ENCODE measurements at places on chromosomes 1 and 21. TPM values are rescaled to one million over a fixed set of nuclear protein-coding genes. Genes with fewer than 3 reads are reported as not detected.

Gene SPRR3
- not detected for total RNA-seq

DNA sequence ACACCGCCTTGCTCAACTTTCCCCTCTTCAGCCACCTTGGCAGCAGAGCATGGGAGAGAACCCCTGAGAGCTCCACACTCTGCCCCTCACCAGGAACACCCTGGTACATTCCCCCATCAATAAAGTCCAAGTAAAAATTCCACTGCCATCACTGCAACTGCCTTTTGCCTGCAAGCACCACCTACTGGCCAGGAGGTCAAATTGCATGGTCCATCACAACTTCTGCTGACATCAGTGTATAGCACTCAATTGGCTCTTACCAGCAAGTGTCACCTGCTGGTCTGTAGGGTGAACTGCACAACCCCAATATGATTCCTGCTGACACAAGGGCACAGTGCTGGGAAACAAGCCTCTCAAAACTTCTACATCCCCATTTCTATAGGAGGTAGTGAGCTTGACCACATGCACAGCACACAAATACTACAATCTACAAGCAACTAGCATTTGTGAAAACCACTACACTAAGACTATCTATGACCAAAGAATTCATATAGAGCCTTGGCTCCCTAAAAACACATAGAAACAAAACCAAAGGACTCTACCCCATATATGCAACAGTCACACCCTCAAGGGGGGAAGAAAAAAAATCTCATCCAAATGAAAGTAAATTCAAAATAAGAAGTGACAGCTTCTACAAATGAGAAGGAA lies 69.2 kb downstream of the FASLG start:
- no peak for DNase-seq

DNA sequence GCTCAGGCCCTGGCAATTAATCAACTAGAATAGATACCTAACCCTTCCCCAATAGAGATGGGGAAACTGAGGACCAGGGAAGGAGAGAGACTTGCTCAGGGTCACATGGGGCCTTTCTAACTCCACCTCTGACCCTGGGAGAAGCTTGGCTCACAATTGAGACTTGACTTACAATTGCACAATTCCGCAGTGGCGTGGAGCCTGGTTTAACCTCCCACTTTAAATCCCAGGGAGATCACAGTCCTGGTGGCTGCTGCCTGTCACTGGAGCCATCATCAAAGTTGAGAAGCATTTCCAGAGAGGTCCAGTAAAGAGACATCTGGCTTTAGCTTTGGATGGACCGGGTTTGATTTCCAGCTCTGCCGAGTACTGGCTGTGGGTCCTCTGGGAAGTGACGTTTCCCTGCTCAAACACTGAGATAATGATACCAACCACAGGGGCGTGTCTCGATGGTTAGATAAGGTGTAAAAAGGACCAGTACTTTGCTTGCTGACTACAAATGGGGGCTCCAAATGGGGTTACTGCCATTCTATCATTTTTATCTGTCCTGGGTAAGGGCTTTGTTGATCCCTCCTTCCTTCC lies 39.3 kb downstream of the TRIM62 start:
- DNase-seq, result no peak

Gene ZMYND12
- total RNA-seq, result 0.65 TPM

Gene ODR4
- total RNA-seq, result 15.7 TPM

DNA sequence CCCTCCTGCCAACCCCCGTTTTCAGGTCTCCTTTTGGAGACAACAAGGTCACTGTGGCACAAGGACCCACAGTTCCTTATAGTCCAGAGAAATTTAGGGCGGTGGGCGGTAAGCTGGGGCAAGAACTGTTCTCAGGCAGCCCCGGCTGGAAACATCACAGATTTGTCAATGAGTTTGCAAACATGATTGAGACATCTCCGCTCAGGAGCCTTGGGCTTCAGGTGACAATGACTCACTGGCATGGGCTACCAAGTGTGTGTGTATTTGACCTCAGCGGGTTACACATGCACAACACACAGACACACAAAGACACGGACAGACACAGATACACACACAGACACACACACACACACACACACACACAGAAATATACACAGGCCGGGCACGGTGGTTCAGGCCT lies 58.2 kb upstream of the ABCG1 start:
- DNase-seq, result no peak

Gene SPRR2A
- total RNA-seq, result not detected

DNA sequence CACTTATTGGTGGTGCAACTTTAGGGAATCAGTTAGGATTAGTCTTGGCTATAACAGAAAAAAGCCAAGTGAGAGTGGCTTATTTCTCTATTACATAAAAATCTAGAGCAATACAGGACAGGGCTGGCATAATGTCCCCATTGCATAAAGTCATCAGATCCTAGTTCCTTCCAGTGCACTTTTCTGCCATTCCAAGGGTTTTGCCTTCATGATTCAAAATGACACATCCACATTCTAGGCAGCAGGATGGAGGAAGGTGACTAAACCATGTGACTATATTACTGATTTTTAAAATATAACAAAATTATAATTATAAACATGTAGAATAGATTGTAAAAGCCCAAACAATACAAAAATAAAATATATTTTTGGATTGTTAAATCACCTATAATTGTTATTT lies 18.8 kb downstream of the JUN start:
- no peak for DNase-seq

DNA sequence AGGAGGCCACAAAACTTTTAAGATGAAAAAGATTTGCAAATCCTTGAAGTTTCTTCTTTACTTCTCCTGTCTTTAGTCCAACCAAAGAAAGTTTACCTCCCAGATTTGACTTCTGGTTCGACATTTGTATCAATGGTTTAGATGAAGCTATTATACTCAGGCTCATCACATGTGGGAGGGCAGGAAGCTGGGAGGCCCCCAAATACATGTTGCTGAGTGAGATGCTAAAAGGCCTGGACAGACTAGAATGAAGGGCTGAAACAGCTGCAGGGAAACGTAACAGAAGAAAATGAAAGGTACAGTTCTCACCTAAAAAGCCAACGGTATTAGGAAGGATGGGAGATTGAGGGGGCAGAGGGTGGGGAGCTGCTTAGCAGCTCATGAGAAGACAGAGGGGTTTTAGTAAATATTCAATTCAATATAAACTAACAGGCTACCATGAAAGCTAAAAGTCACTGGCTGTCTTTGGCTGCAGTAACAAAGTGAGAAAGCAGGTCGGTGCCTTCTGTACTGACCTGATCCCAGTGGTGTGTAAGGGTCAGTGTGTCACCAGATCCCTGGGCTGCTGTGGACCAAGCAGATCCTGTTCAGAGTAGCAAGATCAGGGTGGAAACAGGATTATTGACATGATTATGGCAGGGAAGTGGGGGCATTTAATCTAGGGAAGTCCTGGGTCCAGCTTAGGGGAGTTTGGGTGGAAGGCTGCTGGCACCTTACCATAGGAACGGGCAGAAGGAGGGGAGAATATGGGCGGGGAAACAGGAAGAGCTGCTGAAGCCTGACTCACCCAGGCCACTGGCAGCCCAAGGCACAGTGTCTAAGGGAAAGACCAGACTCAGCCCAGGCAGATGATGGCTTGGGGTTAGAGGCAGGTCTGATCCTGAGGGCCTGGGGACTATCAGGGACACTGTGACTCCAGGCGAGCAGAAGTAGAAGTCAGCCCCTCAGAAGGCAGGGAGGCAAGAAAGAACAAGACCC lies 60.4 kb downstream of the KCNN3 start:
- DNase-seq, result peak; percentile 68

GRCh38 chr1:44860331-44860730 lies 17.3 kb upstream of the PTCH2 start:
- DNase-seq, result no peak

DNA sequence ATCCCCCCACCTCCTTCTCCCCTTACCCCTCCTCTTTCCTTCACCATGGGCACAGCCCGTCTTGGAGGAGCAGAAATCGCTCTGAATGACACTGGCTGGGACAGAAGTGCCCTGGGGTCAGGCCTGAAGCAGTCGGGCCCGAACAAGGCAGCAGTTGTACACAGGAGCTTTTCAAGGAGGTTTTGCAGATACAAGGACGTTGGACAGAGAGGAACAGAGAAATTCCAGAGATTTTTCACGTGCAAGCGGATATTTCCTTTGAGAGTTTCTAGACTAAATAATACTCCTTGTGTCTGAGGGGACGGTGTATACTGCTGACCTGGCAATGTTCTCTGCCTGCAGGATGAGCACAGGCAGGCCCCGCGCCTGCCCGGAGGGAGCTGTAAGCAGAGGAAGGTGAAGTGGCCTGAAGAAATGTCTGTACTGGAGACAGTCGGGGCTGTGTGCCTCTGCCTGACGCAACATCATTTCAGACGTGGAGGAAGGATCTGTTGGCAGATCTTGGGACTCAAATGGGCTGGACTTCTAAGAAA lies 95.3 kb upstream of the SLC25A33 start:
- DNase-seq, result no peak

DNA sequence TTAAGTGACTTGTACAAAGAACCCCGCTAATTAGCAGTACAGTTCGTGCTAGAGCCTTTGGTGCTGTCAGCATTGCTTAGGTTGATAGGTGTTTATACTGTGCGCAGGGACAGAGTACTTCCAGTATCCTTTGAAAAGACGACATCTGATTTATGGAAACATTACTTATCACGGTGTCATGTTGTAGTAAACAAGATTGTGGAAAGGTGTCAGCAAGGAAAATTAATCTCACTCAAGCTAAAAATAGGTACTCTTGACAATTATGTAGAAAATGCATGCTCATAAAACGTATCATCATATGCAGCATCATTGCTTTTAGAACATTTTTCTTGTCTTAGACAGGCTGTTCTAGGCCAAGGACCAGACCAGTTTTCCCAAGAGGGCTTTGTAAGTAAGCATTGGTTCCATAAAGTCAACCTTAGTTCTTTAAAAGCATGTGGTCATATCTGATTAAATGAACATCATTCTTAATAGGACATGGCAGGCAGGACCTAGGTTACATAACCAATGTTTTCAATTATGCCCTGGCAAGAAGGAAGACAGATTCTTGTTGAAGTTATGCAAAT lies 33.0 kb downstream of the SH3BGR start:
- no peak for DNase-seq

DNA sequence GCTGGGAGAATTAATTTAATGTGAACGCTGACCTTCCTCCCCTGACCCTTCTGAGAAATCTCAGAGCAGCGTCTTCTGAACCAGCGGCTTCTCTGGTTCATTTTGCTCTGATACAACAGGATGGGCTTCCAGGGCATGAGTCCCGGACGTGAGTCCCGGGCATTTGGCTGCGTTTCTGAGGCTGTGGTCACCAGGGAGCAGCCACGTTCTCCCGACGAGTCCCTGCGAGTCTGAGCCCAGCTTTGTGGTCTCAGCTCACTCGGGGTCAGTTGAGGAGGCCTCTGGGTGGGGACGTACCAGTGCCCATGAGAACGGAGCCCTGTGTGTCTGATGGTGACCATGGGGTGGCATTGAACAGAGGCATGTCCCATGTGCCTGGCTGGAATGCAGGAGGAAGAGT lies 17.7 kb upstream of the OBSCN start:
- no peak for DNase-seq

DNA sequence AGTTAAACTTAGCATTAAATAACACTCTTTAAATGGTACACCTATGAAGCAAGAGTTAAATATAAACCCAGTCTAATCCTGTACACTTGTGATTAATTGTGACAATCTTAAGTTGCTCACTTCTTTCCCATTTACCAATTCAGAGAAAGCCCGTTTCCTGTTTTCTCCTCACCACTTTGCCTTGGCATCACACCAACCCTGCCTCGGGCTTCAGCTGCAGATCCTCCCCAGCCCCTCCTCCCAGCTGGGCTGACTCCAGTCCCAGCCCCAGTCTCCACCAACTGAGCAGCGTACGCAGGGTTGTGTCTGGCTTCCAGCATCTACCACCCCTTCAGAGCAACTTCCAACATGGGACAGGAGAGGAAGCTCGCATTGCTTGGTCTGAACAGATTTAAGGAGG lies 4.1 kb downstream of the PYCR2 start:
- peak; percentile 80 for DNase-seq

Gene MAN1C1
- 11.0 TPM for total RNA-seq

DNA sequence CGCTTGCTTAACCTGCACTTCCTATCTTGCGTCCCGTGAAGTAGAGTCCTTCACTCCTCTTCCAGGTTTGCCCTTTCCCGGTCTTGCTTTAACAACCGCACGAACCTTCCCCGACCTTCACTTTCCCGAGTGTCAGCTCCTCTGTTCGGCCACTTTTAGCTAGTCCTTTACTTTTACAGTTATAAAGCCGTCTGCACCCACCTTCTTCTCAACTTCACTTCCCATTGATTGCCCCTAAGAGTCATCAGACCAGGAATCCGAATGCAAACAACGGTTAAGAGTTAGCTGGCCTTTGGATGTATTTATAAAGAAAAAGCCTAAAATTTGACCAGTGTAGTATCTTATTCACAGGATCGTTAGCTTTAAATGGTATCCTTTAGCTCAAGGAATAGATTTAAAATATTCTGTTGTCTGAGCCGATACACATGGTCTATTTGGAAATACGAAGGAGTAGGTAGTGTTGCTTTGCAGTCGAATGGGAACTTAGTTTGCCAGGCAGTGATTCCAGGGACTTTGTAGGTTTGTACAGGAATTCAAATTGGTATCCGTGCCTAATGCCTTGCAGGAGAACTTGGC lies 1.4 kb downstream of the PPP2R5A start:
- no peak for DNase-seq

DNA sequence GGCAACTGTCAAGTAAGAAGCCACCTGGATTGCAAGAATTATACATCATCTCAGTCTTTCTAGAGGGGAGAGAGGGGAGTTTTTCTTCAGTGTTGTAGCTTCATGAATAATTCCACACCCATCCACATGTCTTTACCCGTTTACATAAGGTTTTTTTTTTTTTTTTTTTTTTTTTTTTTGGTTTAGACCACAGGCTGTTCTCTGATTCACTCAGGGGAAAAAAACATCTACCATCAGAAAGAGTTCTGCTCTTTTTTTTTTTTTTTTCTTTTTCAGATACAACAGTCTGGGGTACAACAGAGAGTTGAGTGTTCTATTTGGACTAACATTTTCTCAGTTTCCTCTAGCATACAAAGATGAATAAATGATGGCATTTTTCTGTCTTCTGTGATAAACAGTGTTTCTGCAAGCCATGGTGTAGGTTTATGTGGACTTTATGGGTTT lies 4.9 kb upstream of the KIF14 start:
- no peak for DNase-seq

- DNase-seq, result no peak
These were observed 230.4 kb downstream of the PDE4B start for GRCh38 chr1:66022904-66023620.

Gene HPCAL4
- 0.58 TPM for total RNA-seq

- DNase-seq, result no peak
These were observed 132.9 kb downstream of the RHOU start for GRCh38 chr1:228867951-228868730.

DNA sequence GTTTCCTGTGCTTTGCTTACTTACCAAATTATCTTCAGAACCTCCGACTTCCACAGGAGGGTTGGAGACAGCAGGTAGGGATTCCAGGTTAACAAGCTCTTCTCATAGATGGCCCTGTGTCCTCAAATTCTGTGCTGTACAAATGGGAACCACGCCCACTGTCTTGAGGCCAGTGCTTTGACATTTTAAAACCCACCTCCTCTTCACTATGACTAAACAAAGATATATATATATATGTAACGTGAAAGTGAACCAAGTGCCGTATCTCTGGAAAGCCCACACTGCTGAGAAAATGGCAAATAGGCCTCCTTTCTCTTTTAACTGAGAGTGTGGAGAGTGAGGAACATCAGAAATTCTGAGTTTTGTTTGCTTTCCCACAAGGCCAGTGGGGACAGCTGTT lies 99.6 kb downstream of the ZBTB18 start:
- DNase-seq, result no peak

GRCh38 chr1:31785947-31786290 lies 21.8 kb upstream of the ADGRB2 start:
- DNase-seq, result no peak

GRCh38 chr1:205301205-205301821 lies 20.2 kb downstream of the NUAK2 start:
- peak; percentile 51 for DNase-seq
